ENCODE measurements at places on chromosomes 1 and 21.
A peak's percentile ranks its signal among the peaks of the same experiment; 100 is the strongest.

DNA sequence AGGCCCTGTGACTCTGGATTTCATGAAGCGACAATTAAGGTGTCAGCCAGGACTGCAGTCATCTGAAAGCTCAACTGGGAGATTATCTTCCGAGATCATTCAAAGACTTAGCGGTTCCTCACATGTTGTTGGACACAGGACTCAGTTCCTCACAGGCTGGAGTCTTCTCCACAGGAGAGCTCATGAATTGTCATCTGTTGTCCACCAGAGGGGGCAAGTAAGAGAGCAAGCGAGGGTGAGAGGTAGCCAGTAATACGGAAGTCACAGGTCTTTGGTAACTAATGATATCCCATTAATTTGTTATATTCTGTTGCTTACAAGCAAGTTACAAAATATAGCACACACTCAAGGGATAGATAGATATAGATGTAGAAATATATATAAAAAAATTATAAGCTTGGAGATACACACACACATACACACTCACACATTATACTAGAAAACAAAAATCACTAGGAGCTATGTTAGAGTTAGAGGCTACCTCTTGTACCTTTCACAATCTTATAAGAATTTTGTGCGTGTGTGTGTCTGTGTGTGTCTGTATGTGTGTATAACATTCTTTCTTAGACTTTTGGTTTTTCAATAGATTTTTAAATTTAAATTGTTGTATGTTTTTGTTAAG is 1695.3 kb downstream of the BRINP3 start:
- DNase-seq, result peak; percentile 67

- DNase-seq, result peak; percentile 67
These were observed 39.9 kb downstream of the IL6R start for GRCh38 chr1:154445040-154445472.

GRCh38 chr21:27168084-27168483 is 201.2 kb upstream of the ADAMTS5 start:
- DNase-seq, result no peak

GRCh38 chr1:110464340-110464739 is 13.4 kb downstream of the PROK1 start:
- DNase-seq, result no peak

- DNase-seq, result no peak
These were observed 149.1 kb downstream of the ZNF281 start for GRCh38 chr1:200260597-200261335.

DNA sequence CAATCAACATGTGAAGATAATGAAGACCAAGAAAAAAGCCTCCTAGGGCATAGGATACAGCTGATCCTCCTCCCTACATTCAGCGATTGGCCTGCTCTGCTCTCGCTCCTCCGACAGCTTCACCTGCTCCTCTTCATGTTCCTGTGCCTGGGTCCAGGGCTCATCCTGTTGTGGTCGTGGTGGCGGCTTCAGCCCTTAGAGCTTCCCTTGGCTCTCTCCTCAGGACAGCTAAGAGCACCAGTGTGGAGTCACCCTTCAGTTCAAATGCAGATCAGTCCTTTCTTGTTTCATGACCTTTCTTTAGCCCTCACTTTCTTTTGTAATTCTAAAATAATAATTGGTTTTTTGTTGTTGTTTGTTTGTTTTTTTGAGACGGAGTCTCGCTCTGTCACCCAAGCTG is 18.7 kb downstream of the CNN3 start:
- no peak for DNase-seq

DNA sequence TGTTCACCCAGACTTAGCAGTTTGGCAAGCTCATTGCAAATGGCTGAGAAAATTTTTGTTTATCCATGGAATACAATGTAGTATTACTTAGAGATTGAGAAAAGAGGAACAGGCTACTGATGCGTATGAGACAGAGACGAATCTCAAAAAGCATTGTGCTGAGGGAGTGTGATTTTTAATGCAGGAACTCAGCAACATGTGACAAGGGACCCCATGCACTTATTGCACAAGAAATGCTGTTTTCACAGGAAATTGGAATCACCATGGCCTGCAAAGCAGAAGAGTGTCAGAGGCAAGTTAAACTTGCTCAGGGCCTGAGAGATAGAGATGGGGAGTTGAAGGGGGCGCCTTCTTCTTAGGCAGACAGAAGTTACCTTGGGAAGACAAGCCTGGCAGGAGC is 32.6 kb upstream of the TLR5 start:
- DNase-seq, result peak; percentile 47

GRCh38 chr1:160061369-160062229 is 8.4 kb downstream of the KCNJ10 start:
- no peak for DNase-seq

DNA sequence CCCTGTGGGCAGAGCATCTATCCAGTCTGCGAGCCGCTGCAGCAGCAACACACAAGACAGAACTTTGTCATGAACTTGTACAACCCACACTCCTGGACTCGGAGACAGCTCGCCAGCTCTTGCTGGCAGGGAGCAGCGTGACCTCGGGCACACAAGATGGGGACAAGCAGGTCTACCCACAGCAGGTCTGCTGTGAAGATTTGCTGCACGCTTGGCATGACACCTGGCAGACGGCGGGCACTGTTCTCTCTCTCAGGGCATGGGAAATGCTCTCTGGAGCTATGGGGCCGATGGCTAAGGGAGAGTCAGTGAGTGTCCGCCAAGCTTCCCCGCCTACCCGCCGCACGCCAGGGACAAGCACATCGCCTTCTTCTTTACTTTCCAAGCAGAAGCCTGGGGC is 90.0 kb downstream of the STUM start:
- DNase-seq, result no peak

DNA sequence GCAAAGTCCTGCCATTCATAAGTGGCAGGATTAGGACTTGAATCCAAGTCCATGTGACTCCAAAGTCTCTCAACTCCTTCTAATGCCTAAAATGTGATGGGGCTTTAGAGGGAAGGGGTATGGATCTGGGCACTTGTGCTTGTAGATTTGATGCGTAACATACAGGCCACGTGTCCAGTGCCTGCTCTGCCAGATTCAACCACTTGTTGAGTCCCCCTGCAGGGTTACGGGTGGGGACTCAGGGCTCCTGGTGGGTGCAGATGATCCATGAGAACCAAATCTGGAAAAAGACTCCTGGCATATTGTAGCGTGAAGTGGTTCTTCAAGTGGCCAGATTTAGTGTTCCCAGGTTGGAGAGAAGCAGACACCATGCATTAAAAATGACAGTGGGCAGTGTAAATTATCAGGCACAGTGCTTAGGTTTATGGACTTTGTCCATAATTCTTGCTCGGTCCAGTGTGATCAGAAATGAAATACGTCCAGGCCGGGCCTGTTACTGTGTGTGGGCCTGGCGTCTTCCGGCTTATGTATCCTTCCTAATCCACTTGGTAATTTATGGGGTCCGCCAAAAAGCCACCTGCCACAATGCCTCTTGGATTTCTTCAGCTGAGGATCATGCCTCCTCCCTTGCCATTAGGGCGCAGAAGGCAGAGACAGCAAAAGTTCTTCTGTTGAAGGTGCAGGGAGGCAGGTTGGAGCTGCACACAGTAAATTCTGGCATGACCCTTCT is 51.2 kb upstream of the LRP8 start:
- DNase-seq, result no peak

- no peak for DNase-seq
These were observed 31.2 kb downstream of the KCNK2 start for GRCh38 chr1:215113776-215114153.

Data from KBM-7 (cell line).